ENCODE measurements at places on chromosomes 11 and 22. TPM values are rescaled to one million over a fixed set of nuclear protein-coding genes. Genes with fewer than 3 reads are reported as not detected.

The CCDC15 gene
- 2.7 TPM for total RNA-seq

The TOB2 gene
- total RNA-seq: 47.8 TPM

The OR5AP2 gene
- not detected for total RNA-seq

DNA sequence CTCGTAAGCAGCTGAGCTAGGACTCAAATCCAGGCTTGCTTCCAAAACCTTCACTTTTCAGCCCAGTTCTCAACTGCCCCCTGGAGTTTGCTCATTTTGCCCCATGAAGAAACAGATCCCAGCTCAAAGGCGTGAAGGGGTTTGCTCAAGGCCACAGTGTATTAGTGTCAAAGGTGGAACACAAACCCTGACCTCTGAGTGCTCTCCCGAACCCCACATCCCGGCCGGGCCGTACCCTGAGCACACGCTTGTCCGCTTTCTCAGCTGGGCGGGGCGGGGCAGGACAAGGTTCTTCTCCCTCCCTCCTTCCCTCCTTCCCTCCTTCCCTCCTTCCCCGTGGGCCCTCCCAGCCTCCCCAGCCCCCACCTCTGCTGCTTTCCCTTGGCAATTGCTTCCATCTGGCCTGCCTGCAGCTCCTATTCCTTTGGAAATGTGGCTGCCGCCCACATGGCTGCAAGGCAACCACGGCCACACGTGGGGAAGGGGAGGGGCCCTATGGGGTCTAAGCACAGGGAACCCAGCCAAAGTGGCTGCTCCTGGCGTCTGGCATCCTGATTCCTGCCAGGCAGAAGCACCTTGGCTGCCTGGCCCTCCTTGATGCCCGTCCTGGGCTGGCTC, 4.1 kb downstream of the ST3GAL4 start:
- DNase-seq: no peak

DNA sequence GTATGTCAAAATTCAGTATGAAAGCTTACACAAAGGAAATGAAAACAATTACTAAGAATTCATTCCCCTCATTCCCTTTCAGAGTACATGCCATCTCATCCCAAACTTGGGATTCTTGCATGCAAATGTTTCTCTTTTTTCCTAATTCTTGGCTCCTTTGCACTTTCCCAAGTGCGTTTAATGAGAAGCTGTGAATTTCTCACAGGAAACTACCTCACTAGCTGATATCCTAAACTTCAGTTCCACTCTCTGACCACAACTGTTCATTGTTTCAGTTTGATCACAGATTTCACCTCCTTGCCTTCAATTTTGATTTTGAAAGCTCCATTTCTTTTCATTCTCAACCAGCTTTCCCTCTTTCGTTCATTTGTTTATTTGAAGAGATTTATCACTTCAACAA, 5.9 kb upstream of the ARL14EP start:
- no peak for DNase-seq

- DNase-seq: no peak
Observed at GRCh38 chr11:80211673-80212072, 770.8 kb upstream of the TENM4 start.

GRCh38 chr11:101453682-101454081, 130.1 kb downstream of the TRPC6 start:
- no peak for DNase-seq

GRCh38 chr22:34849965-34850364, 216.0 kb upstream of the ISX start:
- no peak for DNase-seq

Data from left lung (tissue), 14 donors.